ENCODE measurements at places on chromosomes 6 and 20. TPM values are rescaled to one million over a fixed set of nuclear protein-coding genes. Genes with fewer than 3 reads are reported as not detected.
A peak's percentile ranks its signal among the peaks of the same experiment; 100 is the strongest.

- DNase-seq = no peak
Measured at GRCh38 chr6:87756858-87757257, 54.8 kb upstream of the AKIRIN2 start.

Gene BPIFB4
- not detected for total RNA-seq

Gene LY6G6F
- not detected for total RNA-seq

DNA sequence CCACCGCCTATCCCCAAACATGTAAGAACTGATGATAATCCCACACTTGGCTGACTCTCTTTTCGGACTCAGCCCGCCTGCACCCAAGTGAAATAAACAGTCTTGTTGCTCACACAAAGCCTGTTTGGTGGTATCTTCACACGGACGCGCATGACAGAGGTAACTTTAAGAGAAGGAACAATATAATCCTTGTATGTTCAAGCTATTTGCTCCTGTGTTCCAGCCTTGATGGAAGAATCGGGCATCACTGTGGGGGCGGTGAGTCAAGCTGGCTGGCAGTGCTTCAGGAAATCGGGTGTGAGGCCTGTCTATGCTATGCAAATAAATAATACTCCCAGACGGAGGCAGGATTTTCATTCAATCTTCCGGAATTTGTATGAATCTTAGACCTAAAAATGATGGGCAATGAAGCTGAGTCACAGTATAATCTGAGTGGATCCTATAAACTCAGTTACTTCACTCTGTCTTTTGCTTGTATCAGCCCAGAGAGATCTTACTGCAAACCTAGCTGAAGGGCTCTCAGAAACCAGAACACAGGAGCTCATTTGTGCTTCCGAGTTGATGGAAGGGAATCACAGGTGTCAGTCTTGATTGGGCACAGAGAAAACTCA, 45.2 kb upstream of the NT5E start:
- DNase-seq = peak; percentile 57

GRCh38 chr6:4611429-4612129, 164.6 kb upstream of the CDYL start:
- DNase-seq = no peak

Gene AAR2
- total RNA-seq = 7.0 TPM

Gene DEFB132
- not detected for total RNA-seq

- no peak for DNase-seq
Measured at GRCh38 chr20:16187956-16188616, 385.2 kb downstream of the KIF16B start.

DNA sequence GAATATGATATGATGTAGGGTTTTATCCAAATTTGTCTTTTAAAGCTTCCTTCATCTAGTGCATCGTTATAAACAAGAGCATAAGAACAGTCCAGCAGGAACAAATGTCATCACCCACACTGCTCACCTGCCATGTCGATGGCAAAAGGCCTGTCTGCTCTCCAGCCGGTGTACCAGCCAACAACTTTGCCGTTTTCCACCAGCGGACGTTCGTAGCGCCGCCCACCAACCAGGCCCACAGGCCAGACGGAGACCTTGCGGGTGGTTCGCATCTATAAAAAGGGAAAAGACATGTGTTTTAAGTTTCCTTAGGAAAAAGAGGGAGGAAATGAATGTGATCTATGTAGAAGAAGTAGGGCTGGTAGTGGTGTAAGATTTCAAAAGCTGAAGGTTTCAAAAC, 62.9 kb downstream of the B3GAT2 start:
- no peak for DNase-seq

DNA sequence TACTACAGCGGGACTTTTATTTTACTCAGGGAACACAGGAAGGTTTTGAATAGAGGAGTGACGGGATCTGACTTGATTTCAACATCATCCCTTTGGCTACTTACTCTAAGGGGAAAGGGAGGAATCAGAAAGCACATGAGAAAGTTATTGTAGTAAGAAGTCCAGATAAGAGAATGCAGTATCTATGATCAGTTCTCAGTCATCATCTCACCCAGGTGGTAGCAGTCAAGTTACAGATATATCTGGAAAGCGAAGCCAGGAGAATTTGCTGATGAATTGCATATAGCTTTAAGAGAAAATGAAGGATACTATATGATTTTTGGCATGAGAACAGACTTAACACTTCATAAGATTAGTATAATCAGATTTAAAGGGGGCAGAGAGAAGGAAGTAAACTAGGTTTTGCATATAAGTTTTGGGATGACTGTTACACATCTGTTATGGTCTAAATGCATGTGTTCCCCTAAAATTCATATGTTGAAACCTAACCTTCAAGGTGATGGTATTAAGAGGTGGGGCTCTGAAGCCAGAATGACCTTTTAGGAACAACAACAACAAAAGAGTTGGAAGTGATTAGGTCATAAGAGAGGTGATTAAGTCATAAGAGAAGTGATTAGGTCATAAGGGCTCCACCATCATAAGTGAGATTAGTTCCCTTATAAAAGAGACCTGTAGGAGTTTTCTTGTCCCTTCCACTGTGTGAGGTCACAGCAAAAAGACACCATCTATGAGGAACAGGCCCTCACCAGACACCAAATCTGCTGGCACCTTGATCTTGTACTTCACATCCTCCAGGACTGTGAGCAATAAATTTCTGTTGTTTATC, 6.7 kb downstream of the RAD21L1 start:
- no peak for DNase-seq

Gene IP6K3
- total RNA-seq = 0.52 TPM

- no peak for DNase-seq
Measured at GRCh38 chr20:20363799-20364592, 3.9 kb upstream of the INSM1 start.

Gene EEF1A2
- total RNA-seq = 20.5 TPM

GRCh38 chr6:87146363-87146762, 9.0 kb upstream of the ZNF292 start:
- no peak for DNase-seq

Gene LINC00237
- not detected for total RNA-seq

DNA sequence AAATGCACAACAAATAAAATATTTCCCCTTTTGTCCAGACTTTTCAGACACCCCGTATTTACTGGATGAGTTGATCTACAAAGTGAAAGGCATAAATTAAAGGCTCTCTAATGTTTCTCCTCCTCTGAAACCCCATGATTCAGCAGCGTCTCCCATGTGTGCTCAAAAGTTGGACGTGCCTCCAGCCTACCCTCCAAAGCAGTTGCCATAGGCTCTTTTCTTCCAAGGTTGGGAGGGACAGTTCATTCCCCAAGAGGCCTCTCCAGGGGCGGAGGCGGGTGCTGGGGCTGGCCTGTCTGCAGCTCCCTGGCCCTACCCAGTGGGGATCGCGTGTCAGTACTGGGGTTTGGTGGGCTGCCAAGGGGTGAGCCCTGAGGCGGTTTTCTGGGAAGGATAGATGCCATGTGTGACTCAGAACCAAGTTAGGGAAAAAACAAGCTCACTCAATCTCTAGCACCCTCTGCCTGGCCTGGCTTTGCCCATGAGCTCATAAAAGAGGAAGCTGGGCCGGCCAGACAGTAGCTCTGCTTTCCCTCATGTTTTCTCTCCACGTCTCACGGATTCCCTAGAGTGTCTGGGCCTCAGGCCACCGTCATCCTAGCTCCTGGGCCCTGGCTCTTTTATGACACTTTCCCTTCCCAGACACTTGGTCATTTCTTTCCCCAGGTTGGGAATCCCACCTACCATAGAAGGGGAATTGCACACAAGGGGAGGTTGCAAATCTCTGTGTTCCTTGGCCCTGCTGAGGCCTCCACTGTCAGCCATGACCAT, 8.0 kb upstream of the IER3 start:
- DNase-seq = peak; percentile 72

Gene TXLNB
- total RNA-seq = 0.18 TPM

DNA sequence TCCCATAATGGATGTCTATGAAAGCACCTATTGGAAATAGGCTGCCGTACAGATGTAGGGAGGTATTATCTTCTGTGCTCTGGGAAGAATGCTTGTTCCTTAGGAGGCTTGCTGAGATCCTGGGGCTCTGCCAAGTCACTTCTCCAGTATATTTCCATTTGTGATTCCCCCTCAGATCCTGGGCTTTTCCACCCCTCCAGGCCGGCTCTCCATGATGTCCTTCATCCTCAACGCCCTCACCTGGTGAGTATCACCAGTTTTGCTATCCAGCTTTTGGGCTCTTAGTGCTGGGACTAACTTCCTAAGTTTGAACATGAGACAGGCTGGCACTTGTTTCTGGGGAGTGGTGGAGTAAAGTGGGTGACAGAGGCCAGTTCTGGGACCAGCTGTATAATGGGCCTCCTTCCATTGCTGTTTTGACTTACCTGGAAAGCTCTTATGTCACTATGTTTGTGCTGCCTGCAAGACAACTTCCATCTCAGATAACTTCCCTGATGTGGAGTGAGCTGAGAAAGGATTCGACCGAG, 2.6 kb downstream of the SYS1 start:
- DNase-seq = no peak

DNA sequence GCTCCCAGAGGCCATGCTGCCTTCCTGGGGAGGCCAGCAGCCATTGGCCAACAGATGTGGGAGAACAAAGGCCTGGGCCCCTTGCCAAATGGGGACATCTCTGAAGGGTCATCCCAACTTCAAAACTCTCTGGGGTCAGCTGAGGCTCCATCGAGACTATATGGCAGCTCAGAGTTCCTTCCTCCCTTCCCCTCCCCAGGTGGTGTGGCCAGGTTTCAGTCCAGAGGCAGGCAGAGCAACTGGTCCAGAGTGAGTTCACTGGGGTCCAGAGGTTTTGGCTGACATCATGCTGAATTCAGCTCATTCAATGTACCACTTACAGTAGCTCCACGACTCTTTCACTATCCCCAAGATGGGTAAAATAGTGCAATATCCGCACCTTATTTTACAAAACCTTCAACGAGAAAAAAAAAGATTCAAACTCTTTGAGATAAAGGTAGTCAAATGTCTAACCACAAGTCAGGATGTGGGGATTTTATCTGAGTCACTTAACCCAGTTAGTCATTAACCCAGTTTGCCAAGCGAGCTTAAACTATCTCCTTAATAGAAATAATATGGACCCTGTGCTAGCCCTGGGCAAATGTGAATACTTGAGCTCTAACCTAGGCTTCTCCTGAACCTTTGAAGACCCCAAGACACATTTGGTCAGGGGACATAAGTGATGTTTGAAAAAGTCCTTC, 108.4 kb upstream of the PLEKHG1 start:
- DNase-seq = no peak

Gene COL20A1
- total RNA-seq = not detected

Gene SLC17A1
- total RNA-seq = not detected

GRCh38 chr6:1945235-1945832, 300.1 kb downstream of the GMDS start:
- DNase-seq = no peak

- no peak for DNase-seq
Measured at GRCh38 chr20:59043698-59044097, 1.1 kb upstream of the PRELID3B start.

Gene KIAA1755
- 0.56 TPM for total RNA-seq

Gene LGSN
- total RNA-seq = 0.19 TPM

Gene PHACTR1
- 10.7 TPM for total RNA-seq

GRCh38 chr6:34318499-34319470, 70.0 kb upstream of the SMIM29 start:
- no peak for DNase-seq

- no peak for DNase-seq
Measured at GRCh38 chr6:144353871-144354314, 68.8 kb downstream of the UTRN start.

DNA sequence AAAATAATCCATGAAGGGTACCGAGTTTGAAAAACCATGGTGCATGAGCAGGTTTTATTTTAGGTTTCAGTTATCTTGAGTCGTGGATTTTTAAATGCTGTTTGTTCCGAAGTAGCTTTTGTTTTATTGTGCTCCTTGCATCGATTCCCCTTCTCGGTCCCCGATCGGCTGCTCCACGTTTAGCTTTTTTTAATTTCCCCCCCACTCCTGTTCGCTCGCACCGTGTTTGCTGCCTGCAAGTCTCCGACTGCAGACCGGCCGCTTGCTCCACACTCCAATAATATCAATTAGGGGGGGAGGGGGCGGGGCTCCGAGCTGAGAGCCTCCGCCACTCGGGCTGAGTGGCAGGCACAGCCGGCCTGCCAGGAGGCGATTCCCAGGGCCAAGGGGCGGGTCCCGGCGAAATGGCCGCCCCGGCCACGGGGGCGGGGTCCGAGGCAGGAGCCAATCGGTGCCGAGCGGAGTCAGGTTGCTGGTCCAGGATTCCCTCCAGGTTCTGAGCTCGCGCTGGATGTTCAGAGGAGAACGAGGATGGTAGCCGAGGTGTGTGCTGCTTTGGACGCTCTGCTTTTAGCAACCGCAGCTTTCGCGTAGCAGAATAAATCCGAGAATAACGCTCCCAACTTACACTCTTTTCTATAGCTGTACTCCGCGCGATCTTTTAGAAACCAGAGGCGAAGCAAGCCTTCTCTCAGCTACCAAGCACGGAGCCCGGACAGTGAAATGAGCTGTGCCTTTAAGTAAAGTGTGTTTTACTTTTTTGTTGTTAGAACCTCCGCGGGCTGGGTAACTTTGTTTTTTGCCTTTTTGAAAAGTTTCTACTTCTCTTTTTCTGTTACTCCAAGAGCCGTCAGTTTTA, at the start of gene EPHA7:
Gene EPHA7 (minus strand): TSS at position 256 of the 859 bp plus-strand sequence. CDS start 218 bp downstream, at position 38.
- peak; percentile 93 for DNase-seq

Gene CALHM4
- total RNA-seq = not detected

DNA sequence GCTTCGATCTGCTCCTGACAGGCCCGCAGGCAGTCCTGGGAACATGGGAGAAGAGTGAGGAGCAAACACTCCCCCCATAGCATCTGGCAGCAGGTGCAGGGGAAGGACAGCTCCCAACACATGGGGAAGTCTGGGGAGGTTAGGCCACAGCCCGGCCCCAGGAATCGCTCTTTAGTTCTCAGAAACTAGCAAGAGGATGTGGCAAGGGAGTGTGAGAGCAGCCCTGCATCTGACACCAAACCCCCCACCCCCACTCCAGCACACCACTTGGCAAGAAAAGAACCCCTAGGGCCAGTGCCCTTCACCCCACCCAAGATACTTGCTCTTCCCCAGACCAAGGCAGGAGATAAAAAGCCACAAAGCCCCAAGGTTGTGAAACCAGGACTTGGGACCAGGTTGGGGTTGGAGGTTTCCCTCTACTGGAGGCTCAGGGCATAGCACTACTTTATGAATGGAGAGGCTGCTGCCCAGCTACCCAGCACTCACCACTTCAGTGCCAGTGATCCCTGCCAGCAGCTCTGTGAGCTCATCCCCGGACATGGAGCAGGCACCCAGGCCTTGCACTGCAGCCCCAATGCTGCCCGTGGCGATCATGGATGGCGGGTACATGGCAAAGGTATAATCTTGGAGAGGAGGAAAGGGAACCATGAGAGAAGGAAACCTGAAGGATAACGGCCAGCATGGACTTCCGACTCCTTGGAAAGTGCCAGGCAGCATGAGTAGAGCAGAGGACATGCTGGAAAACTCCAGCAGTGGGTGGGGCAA, 5.4 kb downstream of the CCND3 start:
- peak; percentile 58 for DNase-seq

DNA sequence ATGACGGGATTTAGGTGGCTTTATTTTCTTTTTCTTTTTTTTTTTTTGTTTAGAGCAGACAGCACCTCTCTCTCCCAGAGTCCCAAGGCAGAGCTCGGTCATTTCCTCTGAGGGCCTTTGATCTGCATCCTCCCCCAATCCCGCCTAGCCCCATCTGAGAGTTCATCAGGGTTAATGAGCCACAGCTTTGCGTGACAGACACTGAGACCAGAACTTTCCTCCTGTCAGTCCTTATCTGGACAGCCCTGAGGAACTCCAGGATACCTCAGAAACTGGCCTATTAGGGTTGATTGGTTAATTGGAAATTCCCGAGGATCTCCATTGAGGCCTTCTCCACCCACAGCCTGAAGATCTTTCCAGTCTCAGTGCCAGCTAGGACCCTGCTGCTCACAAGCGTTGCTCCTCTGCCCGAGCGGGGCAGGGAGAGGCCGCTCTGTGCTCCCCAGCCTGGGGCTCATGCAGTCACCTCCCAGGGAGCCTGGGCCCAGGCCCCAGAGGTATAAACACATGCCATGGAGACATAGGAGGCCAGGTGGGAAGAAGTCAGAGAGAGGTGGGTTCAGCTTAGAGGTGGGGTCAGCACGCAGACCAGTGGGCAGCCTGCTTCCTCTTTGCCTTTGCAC, 1.4 kb upstream of the LRRN4 start:
- no peak for DNase-seq

Data from pancreas (tissue), 10 donors.